Activated naive CD8-positive, alpha-beta T cell treated with anti-CD3 and anti-CD28 coated beads, Interleukin-2, amount 50 U/mL, for 24 hours (primary cell): ENCODE measurements at places on chromosomes 4 and X.
A peak's percentile ranks its signal among the peaks of the same experiment; 100 is the strongest.

- no peak for DNase-seq
Measured at GRCh38 chr4:180542445-180543100, 1700.6 kb upstream of the TENM3 start.

DNA sequence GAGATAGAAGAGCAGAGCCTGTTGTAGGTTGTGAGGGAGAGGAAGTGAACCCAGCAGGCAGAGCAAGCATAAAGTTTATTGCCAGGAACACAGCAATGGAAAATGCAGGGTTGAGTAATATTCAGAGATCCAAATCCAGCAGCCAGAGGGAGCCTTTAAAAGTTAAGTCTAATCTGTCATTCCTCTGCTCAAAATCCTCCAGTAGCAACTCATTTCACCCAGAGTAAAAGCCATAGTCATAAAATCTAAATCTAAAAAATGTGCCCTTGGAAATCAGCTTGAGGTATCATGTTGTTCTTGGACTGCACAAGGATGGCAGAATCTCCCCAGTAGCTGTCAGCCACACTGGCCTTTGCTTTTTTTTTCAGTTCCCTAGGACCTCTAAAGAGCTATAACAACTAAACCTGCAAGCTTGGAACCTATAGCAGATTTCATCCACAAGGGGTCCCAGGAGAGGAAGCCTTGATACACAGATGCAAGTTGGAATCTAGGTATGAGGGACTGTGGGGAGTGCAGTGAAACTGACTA lies 62.9 kb upstream of the FRAS1 start:
- DNase-seq = no peak

- no peak for DNase-seq
Measured at GRCh38 chr4:148052448-148052847, 320.6 kb downstream of the ARHGAP10 start.

GRCh38 chr4:123072060-123072459 lies 149.7 kb upstream of the NUDT6 start:
- no peak for DNase-seq

DNA sequence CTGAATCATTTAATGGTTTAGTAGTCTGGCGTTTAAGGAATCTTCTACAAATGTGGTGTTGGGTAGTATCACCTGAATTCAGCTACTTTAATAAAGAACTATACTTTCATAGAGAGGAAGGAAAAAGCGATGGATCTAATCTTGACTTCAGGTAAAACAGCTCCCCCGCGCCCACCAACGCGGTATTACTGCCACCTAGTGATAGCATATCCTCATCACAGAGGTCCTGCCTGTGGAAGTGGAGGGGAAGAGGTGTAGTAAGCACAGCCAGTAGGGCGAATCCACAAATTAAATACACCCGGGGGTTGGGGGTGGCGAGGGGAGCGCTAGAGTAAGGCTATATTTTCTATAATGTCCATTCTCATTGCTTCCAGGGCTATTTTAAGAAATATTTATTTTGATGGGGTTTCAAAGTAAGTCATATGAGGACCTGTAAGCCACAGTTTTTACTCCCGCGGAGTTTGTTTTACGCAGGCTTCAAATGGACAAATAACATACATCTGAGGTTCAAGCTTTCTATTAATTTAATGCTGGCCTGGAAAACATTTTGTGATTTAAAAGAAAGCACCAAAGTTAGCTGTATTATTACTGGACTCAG lies 8.3 kb upstream of the DAPP1 start:
- peak; percentile 71 for DNase-seq

- no peak for DNase-seq
Measured at GRCh38 chr4:63717384-63717783, 691.9 kb downstream of the TECRL start.

DNA sequence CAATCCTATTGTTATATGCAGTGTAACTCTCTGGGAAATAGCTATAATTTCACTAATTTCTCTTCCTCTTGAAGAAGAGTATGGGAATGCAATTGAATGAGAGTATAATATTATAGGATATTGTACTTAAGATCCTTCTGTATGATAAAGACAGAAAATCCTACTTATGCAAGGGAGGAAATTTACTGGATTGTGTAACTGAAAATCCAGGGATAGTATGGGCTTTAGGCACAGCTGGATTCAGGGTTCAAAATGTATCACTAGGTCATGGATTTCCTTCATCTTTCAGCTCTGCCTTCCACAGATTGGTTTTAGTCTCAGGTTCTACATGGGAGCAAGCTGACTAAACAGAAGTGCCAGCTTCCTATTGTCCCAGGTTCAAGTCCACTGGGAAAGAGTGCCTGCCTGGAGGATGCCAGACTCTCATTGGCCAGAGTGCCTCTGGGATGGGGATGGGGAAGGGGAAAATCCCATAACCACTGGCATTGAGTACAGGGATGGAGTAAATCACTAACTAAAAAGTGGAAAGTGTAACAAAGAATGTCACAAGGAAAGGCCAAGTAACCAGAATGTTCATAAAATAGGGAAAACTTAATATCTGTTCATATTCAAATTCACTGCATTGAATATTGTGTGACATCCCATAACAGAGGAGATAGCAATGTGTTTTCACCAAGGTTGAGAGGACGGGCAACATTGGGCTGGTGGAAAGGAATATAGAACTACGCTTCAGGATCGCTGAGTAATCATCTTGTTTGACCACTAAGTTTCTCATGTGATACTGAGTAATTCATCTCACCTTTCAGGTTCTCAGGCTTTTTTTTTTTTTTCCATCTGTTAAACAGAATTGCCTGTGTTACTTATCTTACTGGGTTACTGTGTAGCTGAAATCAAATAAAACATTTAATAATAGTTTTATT lies 75.7 kb downstream of the ANXA3 start:
- no peak for DNase-seq

DNA sequence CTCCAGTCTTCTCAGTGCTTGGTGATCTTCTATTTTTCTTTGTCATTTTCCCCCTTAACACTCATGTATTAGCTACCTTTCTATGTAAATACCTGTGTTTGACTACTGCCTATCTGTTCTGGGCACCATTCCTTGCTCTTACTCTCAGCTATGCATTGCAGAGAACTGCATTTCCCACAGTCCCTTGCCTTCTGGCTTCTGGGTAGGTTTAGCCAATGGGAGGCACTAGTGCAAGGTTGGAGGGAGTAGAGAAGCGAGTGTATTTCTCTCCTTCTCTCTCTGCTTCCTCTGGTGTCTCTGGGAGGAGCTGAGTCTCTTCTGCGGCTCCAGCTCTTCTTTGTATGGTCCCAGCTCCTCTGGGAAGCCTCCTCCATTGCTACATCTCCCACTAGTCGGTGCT lies 50.5 kb downstream of the CWH43 start:
- no peak for DNase-seq

GRCh38 chr4:32462944-32463343 lies 1742.8 kb downstream of the PCDH7 start:
- no peak for DNase-seq
